ENCODE measurements at places on chromosomes 5 and 9. TPM values are rescaled to one million over a fixed set of nuclear protein-coding genes. Genes with fewer than 3 reads are reported as not detected.

Gene CKMT2
- not detected for total RNA-seq

Gene DOCK8
- total RNA-seq, result 0.34 TPM

Gene PCDHGA4
- 3.9 TPM for total RNA-seq

Gene EMB
- total RNA-seq, result 0.12 TPM

Gene CYLC2
- not detected for total RNA-seq

Gene IL3
- not detected for total RNA-seq

Gene SHOC1
- total RNA-seq, result not detected

Gene ATP6V1G1
- 108 TPM for total RNA-seq

Gene NRARP
- 3.4 TPM for total RNA-seq

Data from pericardium fibroblast (primary cell).